Mesenteric fat pad (tissue), 1 donor: ENCODE measurements at places on chromosomes 1 and 21. TPM values are rescaled to one million over a fixed set of nuclear protein-coding genes. Genes with fewer than 3 reads are reported as not detected.
A peak's percentile ranks its signal among the peaks of the same experiment; 100 is the strongest.

DNA sequence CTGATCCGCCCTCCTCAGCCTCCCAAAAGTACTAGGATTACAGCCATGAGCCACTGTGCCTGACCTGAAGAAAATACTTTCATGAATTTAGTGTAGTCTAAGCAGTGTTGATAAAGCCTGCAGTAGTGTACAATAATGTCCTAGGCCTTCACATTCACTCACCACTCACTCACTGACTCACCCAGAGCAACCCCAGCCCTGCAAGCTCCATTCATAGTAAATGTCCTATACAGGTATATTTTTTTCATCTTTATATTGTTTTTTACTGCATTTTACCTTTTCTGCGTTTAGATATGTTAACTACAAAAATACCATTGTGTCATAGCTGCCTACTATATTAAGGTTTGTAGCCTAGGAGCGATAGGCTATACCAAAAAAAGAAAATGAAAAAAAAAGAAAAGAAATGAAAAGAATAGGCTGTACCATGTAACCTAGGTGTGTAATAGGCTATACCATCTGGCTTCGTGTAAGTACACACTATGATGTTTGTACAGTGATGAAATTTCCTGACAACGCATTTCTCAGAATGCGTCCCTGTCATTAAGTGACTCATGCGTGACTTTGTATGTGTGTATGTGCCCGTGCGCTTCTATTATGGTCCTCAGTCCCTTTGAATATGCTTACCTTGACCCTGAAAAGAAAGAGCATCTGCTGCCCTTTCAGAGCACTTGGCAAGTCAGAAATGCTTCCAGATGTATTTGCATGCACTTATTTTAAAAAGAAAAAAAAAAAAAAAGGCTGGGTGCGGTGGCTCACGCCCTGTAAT lies 9.2 kb upstream of the SLAMF8 start:
- no peak for DNase-seq

GRCh38 chr1:37071829-37072228 lies 37.5 kb upstream of the GRIK3 start:
- DNase-seq, result no peak

GRCh38 chr1:50424884-50425375 lies 1.7 kb upstream of the DMRTA2 start:
- DNase-seq, result no peak

DNA sequence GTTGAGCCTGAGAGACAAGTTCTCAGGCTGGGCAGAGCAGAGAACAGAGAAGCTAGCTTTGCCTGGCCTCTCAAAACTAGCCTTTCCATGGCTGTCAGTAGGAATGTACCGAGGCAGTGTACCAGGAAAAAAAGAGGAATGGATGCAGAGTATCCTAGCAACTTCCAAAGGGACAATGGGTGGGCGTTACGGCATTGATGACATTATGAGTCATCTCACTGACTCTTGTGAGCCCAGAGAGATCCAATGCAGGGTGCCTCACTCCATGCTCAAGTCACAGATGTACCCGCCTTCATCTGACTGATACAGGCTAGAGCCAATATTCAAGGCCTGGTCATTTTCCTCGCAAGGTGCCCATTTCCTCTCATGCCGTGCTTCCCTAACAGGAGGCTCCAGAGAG lies 51.4 kb upstream of the C8B start:
- DNase-seq, result no peak

GRCh38 chr1:94666797-94667196 lies 125.2 kb upstream of the F3 start:
- no peak for DNase-seq

GRCh38 chr1:160740133-160740688 lies 1.2 kb downstream of the SLAMF7 start:
- no peak for DNase-seq

GRCh38 chr1:201599548-201599947 lies 60.6 kb downstream of the NAV1 start:
- peak; percentile 37 for DNase-seq

GRCh38 chr1:110483308-110483685 lies 32.3 kb downstream of the PROK1 start:
- DNase-seq, result no peak

DNA sequence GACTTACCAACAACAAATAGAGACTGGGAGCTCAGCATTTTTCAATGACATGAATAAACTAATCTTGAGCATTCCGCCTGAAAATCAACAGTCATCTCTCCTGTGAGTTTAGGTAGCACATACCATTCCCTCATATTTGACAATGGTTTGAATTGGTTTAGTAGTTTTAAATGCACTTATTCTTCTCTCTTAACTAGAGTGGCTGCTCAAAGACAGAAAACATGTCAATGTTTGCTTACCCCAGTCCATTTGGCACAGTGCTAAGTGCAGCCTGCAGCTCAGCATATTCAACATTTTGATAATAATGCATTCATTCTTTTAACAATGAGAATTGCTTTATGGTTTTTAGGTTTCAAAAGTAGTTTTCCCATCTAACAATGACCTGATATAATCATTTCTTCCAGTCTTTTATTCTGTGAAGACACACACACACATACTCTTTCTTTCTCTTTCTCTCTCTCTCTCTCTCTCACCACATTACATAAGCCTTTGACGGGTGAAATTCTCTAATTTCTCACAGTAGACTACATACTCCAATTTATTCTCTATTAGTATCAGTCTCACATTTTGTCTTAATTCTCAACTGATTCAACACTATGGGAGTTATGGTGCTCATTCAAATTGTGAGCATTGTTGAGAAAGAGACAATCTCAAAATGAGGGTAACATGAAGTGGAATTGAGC lies 432.3 kb downstream of the LRRIQ3 start:
- no peak for DNase-seq

- no peak for DNase-seq
Measured at GRCh38 chr1:203480084-203480483, 4.5 kb downstream of the PRELP start.

ADGRB2 gene
- total RNA-seq, result 3.9 TPM

PTAFR gene
- 22.8 TPM for total RNA-seq

TCP10L gene
- total RNA-seq, result 0.13 TPM

GBP7 gene
- not detected for total RNA-seq

LCE3D gene
- not detected for total RNA-seq
